ENCODE measurements at places on chromosomes 4 and X. TPM values are rescaled to one million over a fixed set of nuclear protein-coding genes. Genes with fewer than 3 reads are reported as not detected.

The AFM gene
- total RNA-seq: not detected

- peak overlapping the region; percentile 78 for H3K27ac ChIP-seq
- no peak overlapping the region for H3K4me3 ChIP-seq
- no peaks in the 10 kb centered on the region for H3K36me3 ChIP-seq
- peak; percentile 63 for DNase-seq
- H3K27me3 ChIP-seq: no peaks in the 10 kb centered on the region
Measured at GRCh38 chr4:153488006-153488891, 22.1 kb downstream of the TMEM131L start.

DNA sequence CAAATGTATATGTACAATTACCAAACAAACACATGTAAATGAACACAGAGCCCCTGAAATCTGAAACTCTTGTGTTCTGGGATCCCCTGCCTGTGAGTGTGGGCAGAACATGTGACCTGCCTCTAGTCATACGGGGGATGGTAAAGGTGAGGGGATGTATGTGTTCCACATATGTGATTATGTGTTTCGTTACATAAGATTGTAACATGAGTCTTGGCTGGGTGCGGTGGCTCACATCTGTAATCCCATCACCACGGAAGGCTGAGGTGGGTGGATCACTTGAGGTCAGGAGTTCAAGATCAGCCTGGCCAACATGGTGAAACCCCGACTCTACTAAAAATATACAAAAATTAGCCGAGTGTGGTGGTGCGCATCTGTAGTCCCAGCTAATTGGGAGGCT lies 37.1 kb upstream of the SLC2A9 start:
- H3K4me3 ChIP-seq: no peak overlapping the region
- DNase-seq: no peak
- H3K27me3 ChIP-seq: no peaks in the 10 kb centered on the region
- H3K36me3 ChIP-seq: peaks cover 4% of the 10 kb centered on the region

DNA sequence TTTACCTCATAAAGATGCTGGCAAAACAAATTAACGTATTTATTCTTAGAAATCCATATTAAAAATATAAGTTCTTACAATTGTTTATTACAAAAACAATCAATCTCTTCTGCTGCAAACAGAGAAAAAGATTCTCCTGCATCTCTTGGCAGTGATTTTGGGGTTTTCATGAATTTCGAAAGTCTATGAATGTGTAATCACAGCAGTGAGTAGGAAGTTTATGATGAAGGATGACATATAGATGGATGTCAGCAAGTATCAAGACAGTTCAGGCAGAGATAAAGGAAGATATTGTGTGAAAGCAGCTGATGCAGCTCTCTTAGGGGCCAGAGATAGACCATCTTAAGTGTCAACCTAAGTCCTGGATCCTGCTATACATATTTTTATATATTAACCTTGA lies 196.9 kb upstream of the BANK1 start:
- DNase-seq: no peak
- no peak overlapping the region for H3K27ac ChIP-seq
- H3K4me1 ChIP-seq: no peaks in the 10 kb centered on the region
- H3K36me3 ChIP-seq: no peaks in the 10 kb centered on the region
- no peak overlapping the region for H3K4me3 ChIP-seq
- no peaks in the 10 kb centered on the region for H3K27me3 ChIP-seq

The SSR4 gene
- total RNA-seq: 252 TPM

DNA sequence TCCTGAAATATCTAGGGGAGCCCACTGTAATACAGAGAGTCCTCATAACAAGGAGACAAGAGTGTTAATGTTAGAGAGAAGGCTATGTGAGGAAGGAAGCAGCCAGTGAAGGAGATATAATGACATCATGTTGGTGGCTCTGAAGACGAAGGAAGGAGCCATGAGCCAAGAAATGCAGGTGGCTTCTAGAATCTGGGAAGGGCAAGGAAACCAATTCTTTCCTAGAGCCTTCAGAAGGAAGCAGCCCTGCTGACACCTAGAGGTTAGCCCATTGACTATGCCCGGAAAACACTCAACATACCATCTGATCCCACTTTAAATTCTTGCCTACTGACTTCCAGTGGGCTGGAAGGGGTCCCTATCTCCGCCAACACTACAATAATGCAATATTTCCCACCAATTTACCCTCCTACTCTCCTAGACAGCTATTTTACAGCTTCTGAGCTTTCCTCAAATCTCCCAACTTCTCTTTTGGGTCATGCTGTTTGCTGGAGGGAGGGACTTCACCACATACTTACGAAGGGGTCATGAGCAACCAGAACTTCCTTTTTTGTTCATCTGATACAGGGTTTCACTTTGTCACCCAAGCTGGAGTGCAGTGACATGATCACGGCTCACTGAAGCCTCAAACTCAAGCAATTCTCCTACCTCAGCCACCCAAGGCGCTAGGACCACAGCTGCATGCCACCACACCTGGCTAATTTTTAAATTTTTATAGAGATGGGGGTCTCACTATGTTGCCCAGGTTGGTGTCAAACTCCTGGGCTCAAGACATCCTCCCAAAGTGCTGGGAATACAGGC lies 25.2 kb upstream of the G3BP2 start:
- H3K27ac ChIP-seq: no peak overlapping the region
- H3K27me3 ChIP-seq: no peaks in the 10 kb centered on the region
- DNase-seq: no peak
- H3K36me3 ChIP-seq: no peaks in the 10 kb centered on the region

GRCh38 chrX:37783305-37783704 lies 3.4 kb downstream of the CYBB start:
- DNase-seq: no peak
- H3K4me3 ChIP-seq: no peak overlapping the region
- no peaks in the 10 kb centered on the region for H3K36me3 ChIP-seq
- no peaks in the 10 kb centered on the region for H3K4me1 ChIP-seq
- H3K27me3 ChIP-seq: no peaks in the 10 kb centered on the region

- no peak overlapping the region for H3K27ac ChIP-seq
- peak; percentile 0 for DNase-seq
- H3K36me3 ChIP-seq: no peaks in the 10 kb centered on the region
- peaks cover 2% of the 10 kb centered on the region for H3K27me3 ChIP-seq
- no peak overlapping the region for H3K4me3 ChIP-seq
Measured at GRCh38 chrX:56233682-56234081, 1.5 kb downstream of the KLF8 start.

DNA sequence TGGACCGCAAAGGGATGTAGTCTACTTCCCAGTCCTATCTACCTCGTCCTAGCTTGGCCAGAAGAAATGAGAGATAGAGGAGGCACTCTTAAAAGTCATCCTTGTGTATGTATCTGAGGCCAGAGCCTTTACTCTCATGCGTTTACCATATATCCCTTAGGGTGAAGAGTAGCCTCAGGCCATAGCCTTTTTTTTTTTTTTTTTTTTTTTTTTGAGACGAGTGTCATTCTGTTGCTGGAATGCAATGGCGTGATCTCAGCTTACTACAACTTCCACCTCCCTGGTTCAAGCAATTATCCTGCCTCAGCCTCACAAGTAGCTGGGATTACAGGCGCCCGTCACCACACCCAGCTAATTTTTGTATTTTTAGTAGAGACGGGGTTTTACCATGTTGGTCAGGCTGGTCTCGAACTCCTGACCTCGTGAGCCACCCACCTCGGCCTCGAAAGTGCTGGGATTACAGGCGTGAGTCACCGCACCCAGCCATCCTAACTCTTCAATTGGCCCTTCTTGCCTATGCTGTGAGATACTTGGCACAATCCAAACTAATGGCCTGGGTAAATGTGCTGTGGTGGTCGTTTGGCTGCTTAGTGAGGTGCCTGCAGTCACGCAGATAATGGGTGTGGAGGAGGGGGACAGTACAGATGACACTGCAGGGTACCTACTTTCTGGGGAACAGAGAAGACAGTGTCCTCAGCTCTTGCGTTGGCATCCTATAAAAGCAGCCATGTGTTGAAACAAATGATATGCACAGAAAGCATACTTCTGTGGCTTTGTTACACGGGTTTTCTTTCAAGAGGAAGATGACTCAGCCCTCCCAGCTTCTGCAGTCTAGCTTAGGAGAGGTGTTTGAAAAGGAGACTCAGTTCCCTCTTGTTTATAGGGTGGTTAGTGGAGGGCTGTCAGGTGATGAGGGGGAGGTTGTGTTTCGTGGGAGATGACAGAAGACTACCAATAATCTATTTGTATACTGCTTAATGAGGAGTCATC lies 10.4 kb upstream of the DGAT2L6 start:
- H3K4me1 ChIP-seq: peaks cover 32% of the 10 kb centered on the region
- peak overlapping the region; percentile 82 for H3K27ac ChIP-seq
- H3K4me3 ChIP-seq: no peak overlapping the region
- no peaks in the 10 kb centered on the region for H3K27me3 ChIP-seq
- DNase-seq: peak; percentile 67

- no peak overlapping the region for H3K27ac ChIP-seq
- DNase-seq: no peak
- H3K4me3 ChIP-seq: no peak overlapping the region
- no peaks in the 10 kb centered on the region for H3K27me3 ChIP-seq
- no peaks in the 10 kb centered on the region for H3K36me3 ChIP-seq
- peaks cover 16% of the 10 kb centered on the region for H3K4me1 ChIP-seq
Measured at GRCh38 chr4:89755220-89755619, 81.7 kb downstream of the SNCA start.

The CENPVL1 gene
- 0.25 TPM for total RNA-seq

- no peak for DNase-seq
- H3K27me3 ChIP-seq: peaks cover 2% of the 10 kb centered on the region
- no peaks in the 10 kb centered on the region for H3K36me3 ChIP-seq
- H3K4me3 ChIP-seq: no peak overlapping the region
- no peak overlapping the region for H3K27ac ChIP-seq
Measured at GRCh38 chr4:117996891-117997290, 37.4 kb upstream of the NDST3 start.

GRCh38 chr4:12911750-12912358 lies 572.3 kb downstream of the RAB28 start:
- H3K36me3 ChIP-seq: no peaks in the 10 kb centered on the region
- H3K4me1 ChIP-seq: no peaks in the 10 kb centered on the region
- H3K27me3 ChIP-seq: no peaks in the 10 kb centered on the region
- H3K4me3 ChIP-seq: no peak overlapping the region

The ESX1 gene
- total RNA-seq: 0.84 TPM

DNA sequence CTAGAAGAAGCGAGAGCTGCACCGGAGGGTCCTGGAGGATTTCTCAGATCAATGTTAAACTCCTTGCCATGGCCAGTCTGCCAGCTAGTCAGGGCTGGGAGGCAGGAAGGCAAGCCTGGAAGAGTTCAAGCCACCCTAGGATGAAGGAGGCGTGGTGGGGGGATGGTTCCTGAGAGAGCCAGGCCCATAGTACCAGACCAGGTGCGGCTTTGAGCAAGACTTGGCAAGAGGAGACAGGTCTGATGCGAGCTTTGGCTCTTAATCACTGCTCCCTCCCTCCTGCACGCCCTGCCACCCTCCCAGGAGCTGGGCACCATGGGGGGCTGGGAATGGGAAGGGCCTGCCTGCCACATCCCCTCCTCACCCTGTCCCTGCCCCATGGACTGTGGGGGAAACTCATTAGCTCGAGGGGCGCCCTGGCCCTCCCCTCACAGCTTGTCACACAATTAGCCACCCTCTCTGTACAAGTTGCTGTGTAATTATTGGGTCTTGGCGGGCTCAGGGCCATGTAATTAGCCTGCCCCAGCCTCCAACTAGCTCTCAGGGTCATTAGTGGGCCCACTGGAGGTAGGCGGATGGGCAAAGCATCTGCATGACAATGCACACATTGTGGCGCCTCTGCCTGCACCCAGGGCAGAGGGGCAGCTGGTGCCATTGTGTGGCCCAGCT lies 50.3 kb downstream of the EFNB1 start:
- no peak overlapping the region for H3K27ac ChIP-seq
- no peaks in the 10 kb centered on the region for H3K27me3 ChIP-seq
- H3K4me3 ChIP-seq: no peak overlapping the region
- no peaks in the 10 kb centered on the region for H3K4me1 ChIP-seq

The DDIT4L gene
- 0.14 TPM for total RNA-seq

The XAGE1A gene
- total RNA-seq: not detected

GRCh38 chr4:41452484-41453225 lies 85.3 kb upstream of the LIMCH1 start:
- no peak for DNase-seq
- H3K27ac ChIP-seq: no peak overlapping the region
- no peaks in the 10 kb centered on the region for H3K27me3 ChIP-seq
- no peaks in the 10 kb centered on the region for H3K4me1 ChIP-seq
- H3K36me3 ChIP-seq: no peaks in the 10 kb centered on the region

- H3K27me3 ChIP-seq: no peaks in the 10 kb centered on the region
- no peak for DNase-seq
- no peaks in the 10 kb centered on the region for H3K36me3 ChIP-seq
- peaks cover 1% of the 10 kb centered on the region for H3K4me1 ChIP-seq
- H3K27ac ChIP-seq: no peak overlapping the region
Measured at GRCh38 chr4:73603854-73604584, 16.2 kb downstream of the RASSF6 start.

GRCh38 chr4:107453987-107454386 lies 266.0 kb downstream of the PAPSS1 start:
- no peaks in the 10 kb centered on the region for H3K27me3 ChIP-seq
- H3K4me1 ChIP-seq: no peaks in the 10 kb centered on the region
- no peaks in the 10 kb centered on the region for H3K36me3 ChIP-seq
- no peak overlapping the region for H3K4me3 ChIP-seq
- H3K27ac ChIP-seq: no peak overlapping the region

DNA sequence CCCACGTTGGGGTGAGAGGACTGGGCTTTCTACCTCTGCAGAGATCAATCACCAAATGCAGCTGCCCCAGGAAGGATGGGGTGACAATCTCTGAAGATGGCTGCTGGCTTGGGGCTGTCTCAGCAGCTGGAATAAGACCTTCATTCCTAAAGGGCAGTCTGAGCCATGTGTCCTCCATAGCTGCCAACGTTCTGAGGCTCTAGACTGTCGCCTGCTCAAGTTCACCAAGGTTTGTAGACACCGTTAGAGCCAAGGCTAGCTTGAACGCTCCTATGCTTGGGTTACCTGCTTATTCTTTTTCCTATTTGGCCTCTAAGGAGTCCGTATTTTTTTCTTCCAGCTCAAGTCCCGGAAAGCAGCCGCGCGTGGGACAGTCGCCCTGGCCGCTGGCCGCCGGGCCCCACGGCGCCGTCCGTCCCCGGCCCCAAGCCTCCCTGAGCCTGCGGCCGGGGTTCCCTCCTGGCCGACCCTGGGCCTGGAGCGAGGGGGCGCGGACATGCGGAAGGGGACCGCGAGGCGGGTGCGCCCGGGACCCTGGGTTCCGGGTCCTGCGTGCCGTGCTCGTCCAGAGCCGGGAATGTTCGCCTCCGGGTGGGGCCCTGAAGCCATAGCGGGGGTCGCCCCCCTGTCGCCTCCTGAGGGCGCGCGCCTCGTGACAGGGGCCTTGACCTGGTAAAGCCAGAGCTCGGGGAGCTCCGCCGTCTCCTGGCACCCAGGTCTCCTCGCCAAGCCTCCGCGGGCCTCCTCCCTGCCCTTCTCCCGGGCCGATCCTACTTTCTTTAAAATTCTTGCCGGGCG lies 23.3 kb downstream of the MRFAP1 start:
- H3K4me3 ChIP-seq: no peak overlapping the region
- H3K4me1 ChIP-seq: peaks cover 7% of the 10 kb centered on the region
- no peak overlapping the region for H3K27ac ChIP-seq
- no peaks in the 10 kb centered on the region for H3K36me3 ChIP-seq

The PRKX gene
- total RNA-seq: 19.8 TPM

DNA sequence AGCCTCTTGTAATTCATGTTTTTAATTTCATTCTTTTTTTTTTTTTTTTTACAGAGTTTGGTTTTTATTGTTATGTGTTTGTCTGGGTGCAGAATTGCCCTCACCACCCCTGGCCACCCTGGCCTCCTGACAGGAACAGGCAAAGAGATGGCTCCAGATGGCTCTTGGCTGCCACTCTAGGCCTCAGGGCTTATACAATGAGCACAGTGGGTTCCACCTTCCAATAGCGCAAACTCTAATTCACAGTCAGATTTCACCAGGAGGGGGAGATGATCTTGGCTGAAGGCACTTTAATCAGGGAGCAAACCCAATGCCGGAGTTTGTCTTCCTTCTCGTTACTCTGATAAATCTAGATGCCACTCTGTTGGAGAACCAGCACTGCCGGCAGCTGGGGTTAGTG lies 24.8 kb downstream of the CPE start:
- H3K27ac ChIP-seq: no peak overlapping the region
- H3K27me3 ChIP-seq: no peaks in the 10 kb centered on the region
- no peak overlapping the region for H3K4me3 ChIP-seq
- H3K36me3 ChIP-seq: no peaks in the 10 kb centered on the region

The UGT2B15 gene
- total RNA-seq: not detected

All from astrocyte (in vitro differentiated cells and primary cell).